ENCODE measurements at places on chromosomes 3 and 15.
A peak's percentile ranks its signal among the peaks of the same experiment; 100 is the strongest.

DNA sequence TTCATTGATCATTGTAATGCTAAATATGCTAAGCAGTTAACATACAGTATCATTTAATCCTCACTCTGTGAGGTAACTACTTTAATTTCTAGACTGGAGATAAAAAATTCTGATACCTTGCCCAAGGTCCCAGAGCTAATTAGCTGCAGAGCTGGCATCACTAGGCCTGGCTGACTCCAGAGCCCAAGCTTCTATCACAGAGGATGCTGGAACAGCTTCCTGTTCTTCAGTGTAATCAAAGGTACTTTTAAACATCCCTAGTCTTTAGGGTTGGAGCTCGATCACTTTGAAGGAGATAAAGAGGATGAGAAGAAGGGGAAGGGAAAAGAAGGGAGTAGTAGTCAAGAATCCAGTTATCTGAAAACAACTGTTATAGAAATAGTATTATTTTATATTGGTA, 37.1 kb upstream of the BOC start:
- no peak for DNase-seq

DNA sequence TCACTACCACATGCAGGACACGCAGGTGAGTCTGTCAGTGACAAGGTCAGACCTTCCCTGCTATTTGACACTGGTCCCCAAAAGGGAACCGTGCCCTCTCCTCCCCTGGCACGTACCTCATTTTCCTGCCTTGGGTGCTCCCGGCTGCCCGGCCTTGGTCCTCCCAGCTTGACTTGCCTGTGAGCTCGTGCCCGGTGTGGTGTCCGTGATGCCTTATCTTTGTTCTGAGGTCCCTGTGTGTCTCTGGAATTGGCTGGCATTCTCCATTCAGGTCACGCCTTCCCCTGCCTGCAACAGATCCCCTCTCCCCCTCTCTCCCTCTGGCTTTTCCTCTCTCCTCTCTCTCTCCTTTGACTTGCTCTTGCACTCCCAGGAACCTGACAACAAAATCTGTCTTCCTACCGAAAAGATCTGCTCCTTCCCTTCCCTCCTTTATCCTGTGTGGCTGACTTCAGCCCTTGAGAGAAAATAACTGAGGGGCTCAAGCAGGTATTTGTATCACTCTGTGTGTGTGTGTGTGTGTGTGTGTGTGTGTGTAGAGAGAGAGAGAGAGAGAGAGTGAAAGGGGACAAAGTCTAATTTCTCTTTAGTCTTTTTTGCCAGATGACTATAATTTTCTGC, at the start of gene MASP1:
Gene MASP1, minus strand, starts transcription at position 226 of the 621 bp plus-strand sequence. Its CDS starts 105 bp downstream, at position 121.
- peak; percentile 73 for DNase-seq

GRCh38 chr15:90259524-90259923, 5.9 kb upstream of the NGRN start:
- DNase-seq: no peak

DNA sequence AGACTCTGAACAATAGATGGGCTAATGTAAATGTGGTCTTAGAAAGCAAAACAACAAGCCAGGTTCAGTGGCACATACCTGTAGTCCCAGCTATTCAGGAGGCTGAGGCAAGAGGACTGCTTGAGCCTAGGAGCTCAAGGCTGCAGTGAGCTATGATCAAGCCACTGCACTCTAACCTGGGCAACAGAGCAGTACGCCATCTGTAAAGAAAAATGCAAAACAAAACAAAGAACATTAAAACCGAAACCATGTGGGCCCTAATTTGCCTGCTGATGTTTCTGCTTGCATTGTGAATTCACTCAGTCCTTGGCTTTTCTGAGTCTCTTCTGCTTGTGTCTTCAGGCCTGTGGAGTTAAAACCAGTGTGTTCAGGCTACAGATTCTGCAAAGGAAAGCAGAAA, 56.7 kb downstream of the CCNL1 start:
- no peak for DNase-seq

DNA sequence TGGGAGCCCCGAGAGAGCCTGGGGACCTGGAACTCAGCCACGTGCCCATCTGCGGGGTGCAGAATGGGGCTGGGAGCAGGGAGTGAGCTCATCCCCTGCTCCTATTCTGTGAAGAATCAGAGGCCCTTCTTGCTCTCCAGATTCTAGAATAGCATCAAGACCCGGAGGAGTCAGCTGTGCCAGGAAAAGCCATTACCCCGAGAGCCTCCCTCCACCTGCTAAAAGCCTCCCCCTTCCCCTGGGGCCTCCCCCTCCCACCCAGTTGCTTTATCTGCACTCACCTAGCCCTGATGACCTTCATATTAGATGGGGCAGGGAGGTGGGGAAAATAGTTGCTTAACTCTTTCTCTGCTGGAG, 23.1 kb downstream of the CCDC33 start:
- DNase-seq: no peak

DNA sequence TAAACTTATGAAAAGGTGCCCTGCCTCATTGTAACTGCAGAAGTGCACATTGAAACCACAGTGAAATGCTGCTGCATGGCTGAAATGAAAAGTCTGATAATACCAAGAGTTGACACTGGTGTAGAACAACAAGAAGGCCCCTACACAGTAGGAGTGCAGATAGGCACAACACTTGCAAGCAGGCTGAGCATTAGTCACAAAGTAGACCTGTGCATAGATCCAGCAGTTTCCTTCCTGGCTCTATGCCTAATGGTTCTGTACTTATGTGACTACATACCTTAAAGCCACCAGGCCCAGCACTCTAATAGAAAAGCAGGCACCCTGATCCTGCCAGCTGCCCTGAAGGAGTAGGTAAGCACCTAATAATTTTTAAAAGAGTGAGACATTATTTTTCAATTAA, 41.8 kb downstream of the PRR23E start:
- DNase-seq: no peak

- DNase-seq: peak; percentile 33
Observed at GRCh38 chr3:150216041-150216811, 191.9 kb upstream of the TSC22D2 start.

- no peak for DNase-seq
Observed at GRCh38 chr3:123050666-123051065, 16.2 kb upstream of the PDIA5 start.

DNA sequence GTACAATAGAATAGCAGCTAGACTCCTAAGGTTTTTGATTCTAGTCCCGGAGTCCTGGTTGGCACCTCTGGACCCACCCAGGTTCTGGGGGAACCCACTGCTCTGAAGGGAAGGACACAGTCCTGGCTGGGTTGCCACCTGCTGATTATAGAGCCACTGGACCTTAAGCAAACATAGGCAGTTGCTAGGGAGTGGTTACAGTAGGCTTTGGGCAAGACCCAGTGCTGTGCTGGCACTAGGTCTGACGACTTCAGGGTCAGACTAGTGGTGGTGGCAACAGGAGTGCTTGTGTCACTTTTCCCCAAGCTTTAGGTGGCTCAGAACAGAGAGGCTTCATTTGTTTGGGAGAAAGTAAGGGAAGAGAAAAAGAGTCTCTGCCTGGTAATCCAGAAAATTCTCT, 109.8 kb upstream of the C3orf80 start:
- no peak for DNase-seq

DNA sequence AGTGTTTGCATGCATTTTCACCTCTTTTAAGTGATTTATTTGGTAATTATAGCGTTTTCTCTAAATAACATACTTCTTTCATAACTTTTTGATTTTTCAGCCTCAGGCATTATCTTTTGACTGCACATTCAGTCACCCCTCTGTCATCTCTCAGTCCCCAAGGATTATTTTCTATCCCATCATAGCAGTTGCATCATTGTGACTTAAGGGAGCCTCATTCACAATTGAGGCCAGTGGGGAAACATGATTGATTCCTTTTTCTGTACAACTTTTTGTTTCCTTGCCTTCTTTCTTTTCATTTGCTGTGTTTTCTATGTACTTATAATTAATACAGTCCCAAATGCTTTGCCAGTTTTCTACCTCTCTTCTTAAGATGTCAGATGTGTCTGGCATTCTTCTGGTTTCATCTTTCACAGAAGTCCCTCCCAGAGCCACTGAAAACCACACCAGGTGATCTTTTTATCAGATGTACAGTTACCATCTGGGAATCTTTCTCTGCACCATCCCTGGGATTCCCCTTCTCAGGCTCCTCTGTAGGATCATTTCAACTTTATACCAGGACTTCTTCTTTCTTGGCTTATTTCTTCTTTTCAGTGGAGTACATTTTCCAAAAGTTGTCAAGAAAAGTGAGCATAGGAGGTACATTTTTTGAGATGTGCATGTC, 151.4 kb downstream of the RAP2B start:
- DNase-seq: peak; percentile 37

GRCh38 chr3:159882367-159882766, 106.3 kb upstream of the IL12A start:
- DNase-seq: no peak

DNA sequence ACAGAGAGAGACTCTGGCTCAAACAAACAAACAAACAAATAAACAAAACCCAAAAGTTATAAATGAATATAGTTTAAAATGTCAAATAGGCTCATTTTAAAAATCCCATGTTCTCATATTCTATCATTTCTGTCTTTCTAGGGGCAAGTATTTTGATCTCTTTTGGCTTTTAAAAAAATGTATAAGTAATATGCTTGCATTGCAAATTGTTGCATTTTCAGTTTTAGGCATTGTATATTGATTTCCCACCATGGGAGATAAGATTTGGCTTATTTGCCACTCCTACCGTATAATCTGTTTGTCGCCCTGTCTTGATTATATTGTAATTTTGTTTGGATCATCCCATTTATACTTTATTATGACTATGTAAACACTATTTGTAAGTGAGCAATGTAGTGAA, 70.6 kb downstream of the PIAS1 start:
- no peak for DNase-seq

DNA sequence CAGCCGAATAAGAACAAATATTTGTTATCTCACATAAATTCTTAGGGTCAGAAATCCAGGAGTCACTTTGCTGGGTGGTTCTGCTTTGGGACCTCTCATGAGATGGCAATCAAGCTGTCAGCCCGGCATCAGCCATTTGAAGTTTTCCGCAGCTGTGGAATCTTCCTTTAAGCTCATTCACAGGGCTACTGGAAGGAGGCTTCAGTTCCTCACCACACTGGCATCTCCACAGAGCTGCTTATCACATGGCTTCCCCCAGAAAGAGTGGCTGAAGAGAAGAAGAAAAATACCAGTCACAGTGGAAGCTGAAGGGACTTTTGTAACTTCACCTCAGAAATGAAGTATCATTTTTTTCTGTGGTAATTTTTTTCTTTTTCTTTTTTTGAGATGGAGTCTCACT, 267.7 kb downstream of the CHL1 start:
- DNase-seq: no peak

- peak; percentile 13 for DNase-seq
Observed at GRCh38 chr3:177904621-177905020, 631.6 kb upstream of the KCNMB2 start.

GRCh38 chr3:111947231-111947630, 31.6 kb upstream of the ABHD10 start:
- peak; percentile 77 for DNase-seq

DNA sequence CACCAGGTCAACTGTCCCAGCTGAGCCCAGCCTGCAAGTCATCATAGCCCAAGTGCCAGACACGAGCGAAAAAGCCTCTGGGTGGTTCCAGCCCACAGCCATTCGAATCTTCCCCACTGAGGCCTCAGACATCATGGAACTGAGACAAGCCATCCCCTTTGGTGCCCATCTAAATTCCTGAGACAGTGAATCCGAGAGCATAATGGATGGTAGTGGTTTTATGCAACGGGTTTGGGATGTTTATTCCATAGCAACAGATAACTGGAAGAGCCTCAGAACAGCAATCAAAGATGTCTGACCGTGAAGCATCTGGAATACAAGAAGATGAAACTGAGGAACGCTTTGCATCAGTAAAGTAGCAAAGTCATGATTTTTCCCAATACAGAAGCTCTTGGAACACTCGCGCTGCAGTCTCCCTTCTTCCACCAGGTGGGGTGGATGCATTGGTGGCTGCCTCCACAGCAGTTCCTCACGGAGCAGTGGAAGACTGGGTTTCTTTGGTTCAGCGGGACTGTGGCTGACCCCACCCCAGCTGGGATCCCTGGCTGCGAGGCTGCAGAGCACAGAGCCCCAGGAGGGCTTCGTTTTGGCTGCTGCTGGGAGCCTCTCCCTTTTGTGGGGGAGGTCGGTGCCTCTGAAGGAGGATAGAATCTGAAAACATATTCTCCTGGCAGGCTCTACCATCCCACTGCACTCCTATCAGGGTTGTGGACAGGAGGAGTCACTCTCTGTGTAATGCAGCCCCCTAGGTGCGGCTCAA, 26.4 kb upstream of the PDE8A start:
- peak; percentile 81 for DNase-seq

GRCh38 chr3:10389995-10390394, 69.1 kb upstream of the SEC13 start:
- no peak for DNase-seq

GRCh38 chr15:60280259-60280658, 117.5 kb downstream of the ANXA2 start:
- DNase-seq: no peak

DNA sequence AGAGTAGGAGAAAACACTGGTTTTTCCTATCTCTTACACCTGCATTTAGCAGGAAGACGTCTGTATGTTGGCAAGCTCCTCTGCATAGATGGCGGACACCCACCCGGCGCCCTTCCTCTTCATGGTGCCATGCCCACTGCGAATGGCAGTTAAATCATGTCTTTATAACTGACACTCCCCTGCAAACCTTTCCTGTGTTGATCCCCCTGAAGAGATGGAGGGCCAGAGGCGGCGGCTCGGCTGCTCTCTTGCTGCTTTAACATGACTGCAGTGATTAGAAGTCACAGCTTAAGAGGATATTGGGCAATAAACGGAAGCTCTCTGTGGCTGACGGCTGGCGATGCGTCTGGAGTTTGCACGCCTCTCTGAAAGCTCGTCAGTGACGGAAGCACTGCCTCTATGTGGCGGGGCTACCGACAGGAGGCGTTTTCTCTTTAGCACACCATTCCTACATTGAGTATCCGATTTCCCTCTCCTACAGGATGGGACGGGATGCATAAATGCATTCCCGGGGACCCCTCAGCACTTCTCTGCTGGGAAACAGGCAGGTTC, 25.5 kb upstream of the SNRPA1 start:
- peak; percentile 95 for DNase-seq

Measured in mesenchymal stem cell (in vitro differentiated cells and primary cell).